CD4-positive, alpha-beta memory T cell (primary cell): ENCODE measurements at places on chromosomes 4 and X.

DNA sequence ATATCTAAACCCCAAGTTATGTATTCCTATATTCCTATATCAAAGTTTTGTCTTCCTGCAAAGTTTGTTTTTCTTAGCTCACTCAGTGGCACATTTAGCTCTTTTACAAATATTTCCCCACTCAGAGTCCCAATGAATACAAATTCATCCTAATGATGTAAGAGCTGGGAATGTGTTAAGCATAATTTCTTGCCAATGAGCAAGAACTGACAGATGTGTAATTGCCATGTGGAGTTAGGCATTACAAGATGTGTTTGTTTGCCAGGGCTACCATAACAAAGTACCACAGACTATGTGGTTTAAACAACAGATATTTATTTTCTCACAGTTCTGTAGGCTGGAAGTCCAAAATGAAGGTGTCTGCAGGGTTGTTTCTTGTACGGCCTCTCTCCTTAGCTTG, 302.1 kb downstream of the KCTD8 start:
- no peak for DNase-seq

GRCh38 chr4:144179152-144179739, 38.7 kb upstream of the GYPA start:
- DNase-seq = no peak

DNA sequence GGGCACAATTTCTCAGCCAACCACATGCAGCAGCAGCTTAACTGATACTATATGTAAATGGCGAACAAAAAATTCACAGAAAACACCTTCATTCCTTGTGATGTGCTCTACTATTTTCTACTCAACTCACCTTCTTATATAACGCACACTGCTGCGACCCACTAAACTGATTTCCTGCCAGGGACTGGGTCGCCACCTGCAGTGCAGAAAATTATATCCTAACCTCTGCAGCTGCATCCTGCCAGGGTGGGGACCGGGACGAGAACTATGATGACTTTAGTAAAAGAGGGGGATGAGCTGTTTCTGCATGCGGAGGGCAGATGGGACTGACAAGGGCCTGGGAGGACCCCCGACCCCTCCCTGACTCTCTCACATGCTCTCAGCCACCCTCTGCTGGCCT, 27.4 kb downstream of the ABLIM2 start:
- no peak for DNase-seq

DNA sequence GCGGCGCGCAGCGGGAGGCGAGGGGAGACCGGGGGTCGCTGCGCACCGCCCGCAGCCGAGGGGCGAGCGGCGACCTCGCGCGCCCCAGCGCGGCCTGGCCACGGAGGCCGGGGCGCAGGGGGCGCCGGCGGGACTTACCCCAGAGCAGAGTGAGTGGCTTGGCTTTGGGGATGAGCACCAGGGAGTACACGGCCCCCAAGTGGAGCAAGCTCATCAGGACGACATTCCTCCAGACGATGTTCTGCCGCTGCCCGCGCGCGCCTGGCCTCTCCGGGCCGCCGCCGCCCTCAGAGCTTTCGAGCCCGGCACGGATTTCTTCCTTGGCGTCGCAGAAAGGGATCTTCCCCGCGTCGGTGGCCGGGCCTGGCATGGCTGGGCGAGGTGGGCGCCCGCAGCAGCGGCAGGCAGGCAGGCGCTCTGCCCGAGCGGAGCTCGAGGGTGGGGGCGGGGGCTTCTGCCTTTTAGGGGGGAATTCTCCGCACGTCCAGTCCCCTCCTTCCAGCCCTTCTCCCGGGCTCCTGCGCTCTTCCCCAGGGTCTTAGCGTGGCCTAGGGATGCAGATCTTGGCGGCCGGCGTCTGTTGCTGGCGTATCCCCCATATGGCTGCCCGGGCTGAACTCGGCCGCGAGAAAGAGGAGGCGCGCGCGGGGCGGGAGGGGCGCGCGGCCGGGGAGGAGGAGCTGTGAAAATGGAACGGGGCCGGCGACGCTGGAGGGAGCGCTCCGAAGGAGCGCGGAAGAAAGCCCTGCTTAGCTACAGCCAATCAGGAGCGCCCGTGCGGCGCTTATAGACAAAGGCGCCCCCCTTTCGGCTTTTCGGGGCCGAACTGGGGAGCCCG, at the start of gene SCD5:
Gene SCD5 (minus strand): TSS at position 629 of the 838 bp plus-strand sequence. CDS start 259 bp downstream, at position 370.
- DNase-seq = no peak

DNA sequence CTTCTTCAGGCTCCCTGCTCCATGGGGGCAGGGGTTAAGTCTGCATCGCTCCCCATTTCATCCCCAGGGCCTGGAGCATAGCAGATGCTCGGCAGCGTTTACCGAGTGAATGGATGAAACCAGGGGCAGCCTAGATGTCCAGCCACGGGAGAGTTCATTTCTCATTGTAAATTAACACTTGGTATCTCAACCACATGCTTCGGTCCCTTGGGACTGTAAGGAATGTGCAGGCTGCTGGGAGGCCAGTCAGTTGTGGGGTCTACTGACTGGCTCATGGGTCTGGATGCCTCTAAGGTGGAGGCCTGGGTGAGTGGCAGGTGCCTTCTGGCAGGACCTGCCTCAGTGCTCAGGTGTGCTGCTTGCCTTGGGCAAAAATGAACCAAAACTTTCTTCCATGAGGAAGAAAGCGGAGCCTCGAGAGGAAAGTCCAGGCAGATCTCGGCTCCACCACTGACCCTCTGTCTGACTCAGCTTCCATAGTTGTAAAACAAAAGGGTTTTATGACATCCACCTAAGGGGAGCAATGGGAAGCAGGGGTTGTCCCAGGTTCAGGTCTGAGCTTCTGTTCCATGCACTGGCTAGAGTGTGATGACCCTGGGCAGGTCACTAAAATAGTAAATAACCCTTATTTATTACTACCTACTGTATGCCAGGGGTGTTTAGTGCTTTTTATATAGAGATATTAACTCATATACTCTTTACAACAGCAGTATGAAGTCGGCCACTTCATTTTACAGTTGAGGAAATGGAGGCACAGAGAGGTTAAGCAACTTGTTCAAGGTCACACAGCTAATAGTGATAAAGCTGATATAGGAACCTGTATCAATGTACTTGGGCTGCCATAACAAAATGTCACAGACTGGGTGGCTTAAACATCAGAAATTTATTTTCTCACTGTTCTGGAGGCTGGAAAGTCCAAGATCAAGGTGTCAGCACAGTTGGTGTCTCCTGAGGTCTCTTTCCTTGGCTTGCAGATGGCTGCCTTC, 144.3 kb upstream of the STX18 start:
- DNase-seq = no peak

- no peak for DNase-seq
Observed at GRCh38 chrX:56600141-56600540, 36.7 kb downstream of the UBQLN2 start.

- DNase-seq = no peak
Observed at GRCh38 chr4:159129814-159130550, 27.1 kb downstream of the RAPGEF2 start.

GRCh38 chr4:38094419-38094818, 134.2 kb downstream of the PTTG2 start:
- DNase-seq = no peak

DNA sequence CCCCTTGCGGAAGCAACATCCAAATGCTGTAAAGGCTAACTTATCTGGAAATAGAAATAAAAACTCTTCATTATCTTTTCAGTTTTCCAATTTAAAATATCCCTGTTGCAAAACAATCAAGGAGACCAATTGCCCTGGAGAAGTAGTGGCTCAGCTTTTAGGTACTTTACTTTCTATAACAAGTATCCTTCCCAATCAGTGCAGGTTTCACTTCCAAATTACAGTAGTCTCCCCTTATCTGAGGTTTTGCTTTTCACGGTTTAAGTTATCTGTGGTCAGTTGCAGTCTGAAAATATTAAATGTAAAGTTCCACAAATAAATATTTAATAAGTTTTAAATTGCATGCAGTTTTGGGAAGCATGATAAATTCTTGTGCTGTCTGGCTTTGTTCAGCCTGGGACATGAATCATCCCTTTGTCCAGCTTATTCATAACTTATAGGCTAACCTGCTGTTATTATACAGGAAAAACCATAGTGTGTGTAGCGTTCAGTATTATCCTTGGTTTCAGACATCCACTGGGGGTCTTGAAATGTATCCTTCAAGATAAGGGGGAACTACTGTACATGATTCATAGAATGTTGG, 973.1 kb upstream of the GRID2 start:
- DNase-seq = no peak

DNA sequence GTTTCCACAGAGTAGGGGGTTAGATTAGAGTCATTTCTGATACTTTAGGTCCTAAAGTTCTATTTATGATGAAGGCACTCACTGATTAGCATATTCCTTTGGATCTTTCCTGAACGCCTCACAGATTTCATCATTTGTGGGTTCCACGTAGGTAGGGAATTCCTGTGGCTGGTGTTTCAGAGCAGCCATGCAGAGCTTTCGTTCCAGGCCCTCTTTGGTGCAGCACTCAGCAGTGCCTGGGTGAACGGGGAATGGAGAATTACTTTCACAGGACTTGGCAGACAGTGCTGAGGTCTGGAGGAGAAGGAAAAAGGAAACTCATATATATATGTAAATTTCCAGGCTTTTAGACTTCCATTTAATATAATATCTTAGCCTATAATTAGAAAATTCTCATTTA, 18.5 kb downstream of the GC start:
- DNase-seq = no peak

- no peak for DNase-seq
Observed at GRCh38 chr4:92100975-92101374, 202.8 kb upstream of the GRID2 start.

GRCh38 chrX:145524931-145525330, 277.6 kb downstream of the SPANXN1 start:
- no peak for DNase-seq

DNA sequence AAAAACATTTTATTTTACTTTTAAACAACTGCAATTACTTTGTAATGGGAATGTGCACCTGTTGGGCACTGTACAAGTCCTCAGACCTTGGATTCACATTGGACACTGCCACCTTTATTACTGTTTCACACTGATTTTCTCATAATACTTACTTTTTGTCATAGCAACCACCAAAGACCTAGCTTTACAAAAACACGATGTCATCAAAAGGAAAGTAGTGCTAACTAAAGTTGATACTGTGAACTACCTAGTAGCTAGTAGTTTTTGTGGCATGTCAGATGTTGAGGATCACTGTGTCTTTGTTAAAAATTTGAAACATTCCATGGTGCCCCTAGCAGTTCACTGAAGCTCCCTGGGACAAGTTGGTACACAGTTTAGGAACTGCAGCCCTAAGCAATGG, 62.9 kb upstream of the HOPX start:
- no peak for DNase-seq

- DNase-seq = no peak
Observed at GRCh38 chr4:85491527-85491926, 16.6 kb downstream of the ARHGAP24 start.

DNA sequence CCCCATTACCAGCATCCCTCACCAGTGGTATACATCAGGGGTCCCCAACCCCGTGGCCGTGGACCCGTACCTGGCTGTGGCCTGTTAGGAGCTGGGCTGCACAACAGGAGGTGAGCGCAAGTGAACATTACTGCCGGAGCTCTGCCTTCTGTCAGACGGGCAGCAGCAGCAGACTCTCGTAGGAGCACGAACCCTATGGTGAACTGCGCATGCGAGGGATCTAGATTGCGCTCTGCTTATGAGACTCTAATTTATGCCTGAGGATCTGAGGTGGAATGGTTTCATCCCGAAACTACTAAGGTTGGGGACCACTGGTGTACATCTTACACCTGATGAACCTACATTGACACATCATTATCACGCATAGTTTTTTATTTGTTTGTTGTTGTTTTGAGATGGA, 52.8 kb upstream of the DHX15 start:
- no peak for DNase-seq

DNA sequence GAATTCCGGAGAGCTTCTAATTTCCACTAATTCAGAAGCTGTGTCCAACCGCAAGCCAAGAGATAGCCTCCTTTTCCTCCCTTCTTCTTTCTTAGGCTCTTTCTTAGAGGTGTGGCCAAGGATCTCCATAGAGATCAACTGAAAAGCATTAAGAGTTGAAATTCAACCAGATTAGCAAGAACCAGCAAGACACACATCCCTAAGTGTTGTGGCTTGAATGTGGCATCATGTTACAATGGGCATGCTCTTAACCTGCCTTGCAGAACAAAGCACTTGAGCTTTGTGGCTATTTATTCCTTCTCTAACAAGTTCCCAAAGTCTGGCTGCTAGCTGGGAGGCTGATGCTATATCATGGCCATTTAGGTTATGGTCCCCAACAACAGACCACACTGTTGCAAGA, 10.4 kb downstream of the ANOS1 start:
- DNase-seq = no peak

DNA sequence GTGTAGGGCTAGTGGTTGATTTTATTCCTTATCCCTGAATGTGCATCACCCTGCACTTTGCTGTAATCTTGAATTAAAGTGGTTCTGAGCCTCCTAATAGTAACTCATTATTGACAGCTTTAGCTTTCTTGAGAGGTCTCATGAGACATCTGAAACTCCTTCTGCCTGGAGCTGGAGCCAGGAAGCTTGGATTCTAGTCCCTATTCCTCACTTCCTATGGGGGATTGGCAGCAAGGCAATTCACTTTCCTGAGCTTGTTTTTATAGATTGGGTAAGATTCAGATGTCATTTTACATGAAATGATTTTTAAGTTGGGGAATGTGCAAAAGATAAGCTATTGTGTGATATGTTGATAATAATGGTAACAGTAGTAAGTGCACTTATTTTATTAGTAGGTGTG, 17.1 kb upstream of the ETNPPL start:
- no peak for DNase-seq

DNA sequence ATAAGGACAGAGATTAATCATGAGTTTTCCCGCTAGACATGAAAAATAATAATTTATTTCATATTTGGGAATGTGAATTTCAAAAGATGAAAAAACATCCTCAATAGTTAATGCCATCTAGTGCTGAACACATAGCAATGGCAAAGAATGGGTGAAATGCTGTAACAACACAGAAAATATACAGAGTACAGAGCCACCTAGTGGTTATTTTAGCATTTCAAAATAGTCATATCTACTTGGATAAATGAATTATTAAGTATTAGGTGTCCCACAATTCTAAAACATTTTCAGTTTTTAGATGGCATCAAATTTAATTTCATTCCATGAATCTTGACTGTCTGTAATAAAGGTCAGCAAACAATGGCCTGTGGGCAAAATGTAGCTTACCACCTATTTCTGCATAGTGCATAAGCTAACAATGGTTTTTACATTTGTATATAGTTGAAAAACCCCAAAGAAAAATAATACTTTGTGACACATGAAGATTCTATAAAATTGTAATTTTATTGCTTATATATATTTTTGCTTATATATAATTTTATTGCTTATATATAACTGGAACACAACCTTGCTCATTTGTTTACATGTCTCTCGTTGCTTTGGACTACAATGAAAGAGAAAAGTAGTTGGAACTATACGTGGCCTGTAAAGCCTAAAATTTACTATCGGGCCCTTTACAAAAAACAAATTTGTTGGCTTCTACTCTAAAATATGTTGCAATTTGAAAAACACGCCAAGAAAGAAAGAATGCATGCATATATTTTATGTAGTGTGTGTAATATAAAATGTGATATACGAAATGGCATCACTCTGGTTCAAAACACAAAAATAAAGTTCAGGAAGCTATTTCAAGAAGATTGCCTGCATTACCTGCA, 99.1 kb upstream of the FAM47C start:
- DNase-seq = no peak

- no peak for DNase-seq
Observed at GRCh38 chrX:40471965-40472648, 108.7 kb upstream of the ATP6AP2 start.
